Stimulated activated naive CD8-positive, alpha-beta T cell treated with anti-CD3 and anti-CD28 coated beads, Interleukin-15, Interleukin-2, amounts not matched to agents 100 U/mL and 50 U/mL, for 24 hours (primary cell): ENCODE measurements at places on chromosomes 13 and 19.

DNA sequence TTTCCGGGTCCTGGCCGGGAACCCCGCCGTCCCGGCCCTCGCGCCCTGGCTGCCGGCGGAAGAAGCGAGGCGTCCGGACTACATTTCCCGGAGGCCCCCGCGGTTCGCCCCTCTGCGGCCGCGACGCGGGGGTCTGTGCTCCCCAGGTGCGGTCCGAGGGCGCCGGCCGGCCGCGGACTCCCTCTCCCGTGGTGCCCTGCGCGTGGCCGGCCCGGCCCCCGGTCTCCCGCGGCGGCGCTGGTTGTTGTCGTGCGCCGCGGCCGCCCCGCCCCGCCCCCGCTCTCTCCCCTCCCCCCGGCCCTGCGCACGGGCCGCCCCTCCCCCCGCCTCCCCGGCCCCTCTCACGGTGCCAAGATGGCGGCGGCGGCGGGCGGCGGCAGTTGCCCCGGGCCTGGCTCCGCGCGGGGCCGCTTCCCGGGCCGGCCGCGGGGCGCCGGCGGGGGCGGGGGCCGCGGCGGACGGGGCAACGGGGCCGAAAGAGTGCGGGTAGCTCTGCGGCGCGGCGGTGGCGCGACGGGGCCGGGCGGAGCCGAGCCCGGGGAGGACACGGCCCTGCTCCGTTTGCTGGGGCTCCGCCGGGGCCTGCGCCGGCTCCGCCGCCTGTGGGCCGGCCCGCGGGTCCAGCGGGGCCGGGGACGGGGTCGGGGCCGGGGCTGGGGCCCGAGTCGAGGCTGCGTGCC is at the start of gene KMT2B:
Gene KMT2B (plus strand): TSS at position 339 of the 680 bp plus-strand sequence. CDS start 16 bp downstream, at position 355.
- peak; percentile 95 for DNase-seq

DNA sequence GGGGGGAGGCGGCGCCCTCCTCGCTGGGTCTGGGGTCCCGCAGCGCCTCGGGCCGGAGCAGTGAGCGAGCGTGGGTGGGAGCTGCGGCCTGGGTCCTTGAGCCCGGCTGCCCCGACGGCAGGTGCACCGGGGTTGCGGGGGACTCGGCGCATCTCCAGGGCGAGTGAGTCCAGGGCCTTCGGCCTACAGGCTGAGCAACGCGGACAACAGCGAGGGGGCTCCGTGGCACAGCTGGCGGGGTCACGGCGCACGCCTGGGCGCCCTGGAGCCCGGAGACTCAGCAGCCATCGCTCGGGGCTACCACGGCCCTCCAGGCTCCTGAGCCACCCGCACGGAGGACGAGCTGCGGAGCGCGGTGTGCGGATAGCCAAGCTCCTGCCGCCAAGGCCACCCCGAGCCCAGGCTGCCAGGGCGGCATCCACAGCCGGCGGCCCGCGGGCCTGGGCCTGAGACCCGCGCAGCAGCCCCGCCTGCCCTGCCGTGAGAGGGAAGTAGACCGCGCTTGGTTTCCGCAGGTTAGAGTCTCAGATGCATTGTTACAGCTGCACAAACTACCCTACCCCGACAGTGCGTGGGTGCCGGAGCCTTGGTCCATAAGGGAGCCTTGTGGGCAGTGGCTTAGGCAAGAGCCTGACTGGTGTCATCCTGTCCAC is 253.9 kb upstream of the SGCG start:
- no peak for DNase-seq

- no peak for DNase-seq
Observed at GRCh38 chr13:100513987-100514670, 74.5 kb downstream of the GGACT start.

GRCh38 chr13:25463496-25463895 is 91.7 kb downstream of the ATP8A2 start:
- DNase-seq, result no peak

DNA sequence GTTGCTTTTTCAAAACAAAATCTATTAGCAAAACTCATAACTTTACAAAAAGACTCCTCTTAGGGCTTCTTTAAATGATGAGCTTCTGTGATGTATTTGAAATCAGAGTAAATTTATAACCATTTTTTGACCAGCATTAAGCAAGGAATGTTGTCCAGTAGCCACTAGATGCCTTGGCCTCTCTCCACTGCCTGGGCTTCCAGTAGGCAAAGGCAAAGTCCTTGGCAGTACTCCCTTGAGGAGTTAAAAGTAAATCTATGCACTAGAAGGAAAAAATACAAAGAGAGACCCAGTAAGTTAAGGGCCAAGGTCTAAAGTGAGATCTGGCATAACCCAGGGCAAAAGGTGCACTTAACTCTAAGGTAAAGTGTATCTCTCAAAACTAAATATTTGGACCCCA is 9.5 kb downstream of the SERPINE3 start:
- no peak for DNase-seq

DNA sequence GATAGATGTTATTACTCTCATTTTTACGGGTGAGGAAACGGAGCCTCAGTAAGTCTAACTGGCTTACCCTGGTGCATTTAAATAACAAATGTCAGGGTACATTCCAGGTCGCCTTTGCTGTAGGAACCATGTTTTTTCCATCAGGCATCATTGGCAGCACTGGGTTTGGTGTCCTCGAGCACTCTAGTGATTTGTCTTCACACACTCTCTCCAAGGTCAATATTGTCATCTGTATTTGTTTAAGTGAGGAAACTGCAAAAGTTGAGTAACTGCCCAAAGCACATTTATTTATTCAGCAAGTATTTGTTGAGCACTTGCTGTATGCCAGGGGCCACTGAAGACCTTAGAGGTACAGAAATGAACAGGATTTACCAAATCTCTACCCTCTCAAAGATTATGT is 78.6 kb downstream of the DCT start:
- no peak for DNase-seq

GRCh38 chr19:10021863-10022262 is 8.6 kb downstream of the RDH8 start:
- no peak for DNase-seq

DNA sequence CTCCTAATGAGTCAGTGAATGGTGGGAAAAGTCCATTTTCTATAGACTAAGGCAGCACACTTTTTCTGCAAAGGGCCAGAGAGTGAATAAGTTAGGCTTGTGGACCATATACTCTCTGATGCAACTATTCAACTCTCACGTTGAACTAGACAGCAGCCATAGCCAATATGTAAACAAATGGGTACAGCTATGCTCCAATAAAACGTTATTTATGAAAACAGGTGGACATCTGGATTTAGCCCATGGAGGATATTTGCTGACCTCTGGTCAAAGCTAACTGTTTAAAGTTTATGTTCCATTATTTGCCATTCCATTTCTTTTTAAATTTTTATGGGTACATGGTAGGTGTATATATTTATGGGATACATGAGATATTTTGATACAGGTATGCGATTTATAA is 4.7 kb upstream of the CCDC169 start:
- no peak for DNase-seq

GRCh38 chr19:30672926-30673325 is 300.7 kb downstream of the ZNF536 start:
- no peak for DNase-seq

DNA sequence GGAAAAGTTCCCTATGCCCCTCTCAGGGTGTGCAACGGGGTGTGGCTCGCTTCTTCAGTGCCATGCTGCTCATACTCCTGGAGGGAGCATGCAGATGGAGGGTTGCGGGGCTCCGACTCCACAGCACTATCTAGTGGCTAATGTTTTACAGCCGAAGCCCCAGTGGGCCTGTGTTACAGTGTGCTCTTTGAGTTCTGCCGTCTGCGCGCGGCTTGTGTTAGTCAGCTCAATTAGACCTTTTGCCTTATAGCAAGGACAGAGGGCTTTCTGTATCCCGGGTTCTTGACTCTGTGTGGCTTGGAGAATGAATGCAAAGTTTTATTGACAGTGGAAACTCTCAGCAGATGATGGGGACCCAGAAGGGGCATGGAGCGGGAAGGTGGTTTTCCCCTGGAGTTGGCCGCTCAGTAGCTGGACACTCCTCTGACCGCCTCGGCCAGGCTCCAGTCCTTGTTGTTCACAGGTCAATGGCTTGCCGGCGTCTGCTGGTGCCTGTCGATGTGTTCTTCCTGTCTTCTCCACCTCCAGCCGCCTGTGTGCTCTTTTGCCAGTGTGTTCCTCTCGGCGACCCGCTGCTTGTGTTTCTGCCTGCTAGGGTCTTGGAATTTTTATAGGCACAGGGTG is 383.4 kb downstream of the LMO7 start:
- DNase-seq, result no peak

DNA sequence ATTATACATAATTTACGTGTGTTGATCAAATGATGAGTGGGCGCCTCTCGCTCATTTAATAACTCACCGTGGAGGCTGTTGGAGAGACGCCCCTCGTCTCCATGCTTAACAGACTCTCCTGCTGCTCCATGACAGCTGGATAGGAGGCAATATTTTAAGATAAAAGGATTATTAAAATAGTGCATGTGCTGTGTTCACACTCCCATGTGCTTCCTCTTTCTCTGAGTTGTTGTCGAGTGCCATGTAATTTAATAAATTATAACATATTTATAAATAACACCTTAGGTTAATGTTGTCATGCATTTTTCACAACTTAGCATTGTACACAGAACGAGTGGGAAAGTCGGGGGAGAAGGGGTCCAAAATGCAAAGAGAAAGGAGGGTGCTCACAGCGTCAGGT is 161.4 kb upstream of the TSHZ3 start:
- no peak for DNase-seq

DNA sequence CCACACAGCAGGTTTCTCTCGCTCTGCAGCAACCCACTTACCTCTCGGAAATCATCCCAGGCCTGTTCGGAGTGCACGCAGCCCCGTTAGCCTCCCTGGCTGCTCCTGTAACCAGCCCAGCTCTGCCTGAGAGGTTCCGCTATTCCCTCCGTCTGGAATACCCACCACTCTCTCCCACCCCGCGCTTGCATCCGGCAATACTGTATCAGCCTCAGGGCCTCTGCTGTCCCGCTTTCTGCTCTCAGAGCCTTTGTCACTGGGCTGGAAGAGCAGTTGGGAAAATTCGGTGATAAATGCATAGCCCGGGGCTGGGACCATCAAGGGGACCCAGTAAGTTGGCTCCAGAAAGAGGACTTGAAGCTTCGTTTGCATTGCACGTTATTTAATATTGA is 759 bp upstream of the TLE6 start:
- DNase-seq, result no peak

- DNase-seq, result no peak
Observed at GRCh38 chr13:99527301-99527700, 26.0 kb downstream of the TM9SF2 start.

DNA sequence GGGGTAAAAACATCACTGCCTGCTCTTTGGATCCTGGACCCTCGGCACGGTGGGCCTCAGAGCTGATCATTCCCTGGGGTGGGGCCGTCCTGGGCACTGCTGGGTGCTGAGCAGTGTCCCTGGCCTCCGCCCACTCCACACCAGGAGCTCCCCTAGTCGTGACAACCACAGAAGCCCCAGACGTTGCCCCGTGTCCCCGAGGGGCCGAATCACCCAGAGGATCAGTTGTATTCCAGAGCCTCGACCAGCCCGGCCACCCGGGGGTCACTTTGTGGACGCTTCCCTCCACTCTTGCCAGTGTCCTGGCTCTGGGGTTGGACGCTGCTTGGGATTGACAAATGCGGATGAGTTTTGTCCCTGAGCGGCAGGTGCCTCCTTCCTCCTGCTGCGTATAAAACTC is 10.2 kb downstream of the C2CD4C start:
- DNase-seq, result no peak
